ENCODE measurements at places on chromosomes 4 and X.

DNA sequence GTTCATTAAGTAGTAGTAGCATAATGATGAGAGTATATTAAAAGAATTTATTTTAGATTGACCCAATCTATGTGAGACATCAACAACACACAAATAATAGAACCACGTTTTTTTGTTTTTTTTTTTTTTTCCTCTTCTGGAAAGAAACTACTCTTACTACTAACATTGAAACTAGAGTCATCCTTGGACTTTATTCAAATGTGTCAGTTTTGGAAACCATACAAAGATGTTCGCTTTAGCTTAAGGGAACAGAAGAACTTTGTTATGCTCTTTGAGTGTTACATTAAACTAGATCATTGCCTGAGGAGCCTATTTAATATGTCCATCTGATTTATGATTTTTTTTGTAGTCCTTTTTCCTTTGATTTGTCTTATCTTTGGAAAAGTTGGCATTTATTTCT lies 166.7 kb downstream of the RPA4 start:
- no peak for DNase-seq

- DNase-seq: no peak
These were observed 20.6 kb upstream of the ZC4H2 start for GRCh38 chrX:64996805-64997204.

- DNase-seq: no peak
These were observed 5.0 kb downstream of the PRMT9 start for GRCh38 chr4:147678796-147679549.

- DNase-seq: no peak
These were observed 60.2 kb downstream of the CHRNA9 start for GRCh38 chr4:40395166-40395900.

DNA sequence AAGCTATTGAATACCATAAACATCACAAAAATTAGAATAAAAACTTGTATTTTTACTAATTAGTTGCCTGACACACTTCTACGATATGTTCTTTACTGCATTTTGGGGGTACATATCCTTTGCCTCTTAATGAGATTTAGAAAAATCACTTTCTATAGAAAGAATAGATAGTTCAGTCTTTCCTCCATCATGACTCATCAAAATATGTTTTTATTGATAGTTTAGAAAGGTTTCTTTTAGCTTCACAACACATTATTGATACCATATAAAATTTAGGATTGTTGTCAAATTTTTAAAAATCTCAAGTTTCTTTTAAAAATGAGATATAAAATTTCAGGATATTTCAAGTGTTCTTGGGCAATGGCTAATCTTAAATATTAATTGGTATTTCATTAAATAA lies 74.5 kb upstream of the NOCT start:
- no peak for DNase-seq

GRCh38 chrX:17299206-17299605 lies 75.8 kb upstream of the NHS start:
- no peak for DNase-seq

DNA sequence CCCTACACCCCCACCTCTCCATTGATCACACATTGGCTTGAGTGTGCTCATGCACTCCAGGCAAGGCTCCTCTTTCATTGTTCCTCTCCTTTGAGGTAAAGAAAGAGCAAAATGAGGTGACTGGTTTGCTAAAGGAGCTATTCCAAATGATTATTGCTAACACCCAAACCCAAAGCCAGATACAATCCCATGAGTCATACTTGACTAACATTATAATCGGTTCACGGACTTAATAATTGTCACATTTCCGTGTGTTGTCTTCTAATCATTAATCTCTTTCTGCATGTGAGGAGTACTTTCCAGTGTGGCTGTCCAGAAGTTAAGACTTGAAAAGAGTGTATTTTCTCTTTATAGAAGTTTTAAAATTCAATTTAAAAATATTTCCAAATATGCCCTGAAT lies 174.3 kb upstream of the SFRP2 start:
- no peak for DNase-seq

- DNase-seq: no peak
These were observed 313.8 kb upstream of the TEX13C start for GRCh38 chrX:125005863-125006262.

GRCh38 chr4:76965866-76966579 lies 16.5 kb downstream of the SEPTIN11 start:
- DNase-seq: no peak

DNA sequence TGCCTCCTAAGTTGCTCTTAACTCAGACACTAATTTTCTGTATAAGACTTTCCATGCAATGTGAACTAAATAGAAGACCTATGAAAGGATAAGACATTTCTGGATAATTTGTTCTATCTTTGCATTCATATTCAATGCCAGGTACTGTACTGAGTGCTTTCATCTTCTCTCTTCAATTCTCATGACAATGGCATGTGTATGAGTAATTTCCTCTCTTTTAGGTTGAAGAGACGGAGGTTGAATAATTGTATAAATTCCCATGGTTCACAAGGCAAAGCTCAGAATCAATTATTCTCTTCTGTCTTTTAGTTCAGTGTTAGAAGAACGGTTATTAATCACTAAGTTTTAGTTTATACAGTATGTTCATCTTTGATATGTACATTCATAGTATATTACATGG lies 29.3 kb upstream of the CFAP299 start:
- DNase-seq: no peak

- no peak for DNase-seq
These were observed 365.5 kb downstream of the RAB28 start for GRCh38 chr4:13118633-13119032.

All from AG09309 (cell line).